ENCODE measurements at places on chromosomes 7 and 10. TPM values are rescaled to one million over a fixed set of nuclear protein-coding genes. Genes with fewer than 3 reads are reported as not detected.

DUS4L gene
- 13.2 TPM for total RNA-seq

GRCh38 chr10:57919864-57920263 is 347.8 kb downstream of the IPMK start:
- DNase-seq = no peak

- no peak for DNase-seq
Measured at GRCh38 chr7:136325578-136325977, 348.4 kb upstream of the MTPN start.

DNA sequence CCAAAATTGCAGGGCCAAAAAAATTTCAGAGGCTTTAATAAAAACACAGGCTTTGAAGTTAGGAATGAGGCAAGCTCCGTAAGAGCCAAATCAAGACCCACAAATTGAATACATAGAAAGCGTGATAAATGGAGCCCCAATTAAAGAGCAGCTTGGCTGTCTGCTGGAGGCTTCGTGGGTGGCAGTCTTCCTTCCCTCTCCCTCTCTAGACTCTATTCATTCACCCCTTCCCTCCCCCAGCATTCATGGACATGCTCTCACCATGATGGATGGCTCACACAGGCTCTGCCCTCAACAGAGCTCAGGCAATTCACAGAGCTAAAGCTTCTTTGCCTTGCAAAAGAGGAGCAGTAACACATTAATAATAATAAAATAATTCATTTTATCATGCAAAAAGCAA is 214.1 kb downstream of the HERPUD2 start:
- no peak for DNase-seq

CAMK2B gene
- total RNA-seq = 2.4 TPM

DNA sequence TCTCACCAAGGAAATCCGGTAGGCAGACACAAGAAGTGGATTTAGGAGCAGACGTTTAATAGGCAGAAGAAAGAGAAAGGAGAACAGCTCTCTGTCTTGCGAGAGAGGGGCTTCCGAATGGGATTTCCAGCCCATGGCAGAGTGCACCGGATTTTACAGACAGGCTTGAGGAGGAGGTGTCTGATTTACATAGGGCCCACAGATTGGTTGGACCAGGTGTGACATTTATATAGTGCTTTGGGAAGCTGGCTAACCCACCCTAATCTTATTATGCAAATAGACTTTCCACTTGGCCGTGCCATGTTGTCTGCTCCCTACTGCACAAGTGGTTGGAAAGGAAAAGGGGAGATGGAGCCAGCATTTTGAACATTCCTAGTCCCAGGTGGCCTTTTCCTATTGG is 57.8 kb downstream of the ANKMY2 start:
- DNase-seq = no peak

THNSL1 gene
- 6.5 TPM for total RNA-seq

- no peak for DNase-seq
Measured at GRCh38 chr7:121504482-121504881, 108.4 kb upstream of the FAM3C start.

ATRNL1 gene
- 44.1 TPM for total RNA-seq

GRCh38 chr7:12490107-12490688 is 80.3 kb upstream of the SCIN start:
- DNase-seq = no peak

PGAM1 gene
- 313 TPM for total RNA-seq

- no peak for DNase-seq
Measured at GRCh38 chr10:15661574-15661973, 58.1 kb downstream of the ITGA8 start.

SLC18A2 gene
- 0.05 TPM for total RNA-seq

EIF3B gene
- 224 TPM for total RNA-seq

GRCh38 chr7:90669492-90669891 is 73.4 kb downstream of the CDK14 start:
- no peak for DNase-seq

DNA sequence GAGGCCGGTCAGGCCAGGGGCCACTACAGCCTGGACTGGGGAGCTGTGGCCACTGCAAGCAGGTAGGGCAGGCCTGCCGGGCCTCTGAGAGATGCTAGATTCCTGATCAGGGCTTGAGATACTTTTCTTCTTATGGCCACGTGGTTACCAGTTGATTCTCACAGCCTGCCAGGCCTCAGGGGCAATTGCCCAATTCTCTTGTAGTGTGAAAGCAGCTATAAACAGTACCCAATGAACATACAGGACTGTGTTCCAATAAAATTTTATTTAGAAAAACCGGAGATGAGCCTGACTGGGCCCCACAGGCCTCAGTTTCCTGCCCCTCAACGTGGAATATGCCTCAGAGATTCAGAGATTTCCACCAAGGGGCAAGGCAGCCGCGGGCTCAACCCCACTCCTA is 475.2 kb downstream of the TCERG1L start:
- no peak for DNase-seq

PRTFDC1 gene
- 26.7 TPM for total RNA-seq

ERVW-1 gene
- total RNA-seq = not detected

HOXA7 gene
- 8.8 TPM for total RNA-seq

GRCh38 chr10:72483471-72483870 is 128.8 kb upstream of the DNAJB12 start:
- DNase-seq = no peak

- no peak for DNase-seq
Measured at GRCh38 chr7:140922741-140923345, 1.9 kb downstream of the BRAF start.

ZMIZ2 gene
- 93.9 TPM for total RNA-seq

AKR1C8 gene
- total RNA-seq = not detected

DNA sequence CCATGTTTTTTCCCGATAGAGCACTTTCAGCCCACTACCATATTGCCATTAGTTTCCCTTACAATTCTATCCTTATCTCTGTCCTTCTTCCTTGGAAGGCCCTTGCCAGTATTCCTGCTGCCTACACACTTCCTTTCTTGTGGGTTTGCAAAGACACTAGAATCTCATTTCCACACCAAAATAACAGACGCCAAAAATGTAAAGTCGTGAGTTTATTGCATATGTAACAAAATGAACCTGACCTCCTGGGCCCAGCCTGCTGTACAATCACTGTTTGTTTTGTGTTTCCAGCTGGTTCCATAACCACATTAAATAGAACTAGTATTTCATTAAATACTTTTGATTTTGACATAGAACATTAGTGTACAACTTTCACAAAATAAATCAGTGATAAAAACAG is 116.7 kb downstream of the SMURF1 start:
- DNase-seq = no peak
